ENCODE measurements at places on chromosomes 13 and 19. TPM values are rescaled to one million over a fixed set of nuclear protein-coding genes. Genes with fewer than 3 reads are reported as not detected.

The TPTE2 gene
- not detected for total RNA-seq

The PLIN5 gene
- total RNA-seq, result not detected

The NLRP9 gene
- not detected for total RNA-seq

The ADM5 gene
- 5.8 TPM for total RNA-seq

The SGCG gene
- total RNA-seq, result not detected

The PSG2 gene
- total RNA-seq, result not detected

The VSTM1 gene
- 0.24 TPM for total RNA-seq

The ZNF296 gene
- total RNA-seq, result 6.5 TPM
